ENCODE measurements at places on chromosomes 3 and 15. TPM values are rescaled to one million over a fixed set of nuclear protein-coding genes. Genes with fewer than 3 reads are reported as not detected.

DNA sequence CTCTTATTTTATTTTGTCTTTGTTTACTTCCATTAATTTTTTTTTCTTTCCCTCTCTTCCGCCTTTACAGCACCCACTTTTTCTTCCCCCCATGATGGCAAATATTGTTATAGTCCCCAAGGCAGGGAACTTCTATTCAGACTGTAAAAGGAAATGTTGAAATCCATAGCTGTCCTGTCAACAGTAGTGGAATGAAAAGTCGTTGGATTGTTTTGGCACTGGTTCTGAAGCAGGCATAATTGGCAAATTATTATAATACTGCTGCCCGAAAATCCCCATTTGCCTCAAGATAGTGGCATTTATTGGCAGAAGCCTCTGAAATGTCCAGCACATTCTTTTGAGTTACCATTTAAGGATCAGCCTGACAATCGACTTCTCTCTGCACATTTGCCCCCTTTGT is 150.6 kb downstream of the TPRG1 start:
- H3K4me3 ChIP-seq = no peak overlapping the region
- H3K27me3 ChIP-seq = no peaks in the 10 kb centered on the region
- peaks cover 12% of the 10 kb centered on the region for H3K4me1 ChIP-seq

ABHD10 gene
- total RNA-seq = 10.8 TPM

DNA sequence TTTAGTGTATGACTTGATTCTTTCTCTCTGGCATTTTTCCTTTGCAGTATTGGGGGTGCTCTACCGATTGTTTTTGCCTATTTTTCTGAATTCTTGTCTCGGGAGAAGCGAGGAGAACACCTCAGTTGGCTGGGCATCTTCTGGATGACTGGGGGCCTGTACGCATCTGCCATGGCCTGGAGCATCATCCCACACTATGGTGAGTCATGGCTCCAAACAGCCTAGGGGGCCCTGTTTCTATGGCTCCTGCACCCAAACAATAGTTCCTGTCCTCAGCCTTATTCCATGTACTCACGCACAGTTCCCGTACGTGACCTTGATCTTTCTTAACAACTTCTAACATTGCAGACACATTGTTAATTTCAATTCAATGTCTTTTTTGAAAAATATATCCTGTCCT is 152.3 kb downstream of the SV2B start:
- no peaks in the 10 kb centered on the region for H3K4me1 ChIP-seq
- peak; percentile 40 for DNase-seq
- H3K4me3 ChIP-seq = no peak overlapping the region
- H3K27ac ChIP-seq = no peak overlapping the region
- H3K36me3 ChIP-seq = no peaks in the 10 kb centered on the region

DNA sequence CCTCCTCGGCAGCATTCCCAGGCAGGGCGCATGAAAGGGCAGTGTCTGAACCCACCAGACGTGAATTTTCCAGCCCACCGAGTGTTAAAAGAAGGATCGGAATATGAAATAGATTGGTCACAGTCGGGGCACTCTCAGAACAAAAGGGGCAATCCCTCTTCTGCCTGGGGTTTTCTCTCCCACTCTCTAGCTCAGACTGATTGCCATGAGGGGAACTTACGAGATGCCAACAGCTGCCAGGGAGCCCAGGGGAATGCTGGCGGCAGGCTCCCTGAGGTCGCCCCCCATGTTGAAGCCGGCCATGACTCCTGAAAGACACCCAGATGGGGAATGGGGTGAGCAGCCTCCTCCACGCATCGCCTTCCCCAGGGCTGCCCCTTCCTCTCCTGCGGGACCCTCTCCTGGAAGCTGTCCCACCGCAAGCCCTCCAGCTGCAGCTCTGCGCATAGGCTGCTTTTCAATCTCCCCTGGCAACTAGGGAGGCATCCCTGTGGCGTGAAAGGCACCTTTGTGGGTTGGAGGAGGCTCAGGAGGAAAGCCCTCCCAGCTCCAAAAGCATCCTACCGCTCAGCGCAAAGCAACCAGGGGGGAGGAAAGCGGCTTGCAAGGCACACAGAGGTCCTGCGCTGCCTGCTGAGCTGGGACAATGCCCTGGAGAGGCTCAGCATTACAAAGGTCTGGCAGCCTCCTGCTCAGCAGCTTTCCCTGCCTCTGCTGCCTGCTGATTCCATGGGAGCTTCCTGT is 64.8 kb upstream of the HEG1 start:
- H3K36me3 ChIP-seq = no peaks in the 10 kb centered on the region
- peak overlapping the region; percentile 37 for H3K4me3 ChIP-seq
- peaks cover 28% of the 10 kb centered on the region for H3K4me1 ChIP-seq

DNA sequence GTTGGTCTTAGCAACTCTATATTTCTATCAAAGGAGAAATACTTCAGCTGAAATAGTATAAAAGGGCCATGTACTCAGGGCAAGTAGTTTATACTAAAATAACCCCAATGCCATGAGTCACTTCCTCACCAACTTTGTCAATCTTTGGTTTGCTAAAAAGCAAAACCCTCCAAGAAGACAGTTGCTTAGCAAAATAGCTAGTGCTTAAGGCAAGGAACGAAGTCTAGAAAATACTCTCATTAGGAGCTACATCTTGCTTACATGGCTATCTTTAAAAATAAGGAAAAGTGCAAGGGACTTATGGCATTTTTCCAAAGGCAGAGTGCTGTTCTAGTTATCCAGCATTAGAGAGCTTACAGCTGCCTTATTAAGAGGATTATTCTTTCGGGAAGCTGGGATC is 28.4 kb downstream of the P3H2 start:
- H3K27me3 ChIP-seq = no peaks in the 10 kb centered on the region
- no peak overlapping the region for H3K4me3 ChIP-seq
- H3K36me3 ChIP-seq = no peaks in the 10 kb centered on the region
- no peak for DNase-seq

GRCh38 chr3:180420016-180420415 is 181.9 kb upstream of the TTC14 start:
- peaks cover 5% of the 10 kb centered on the region for H3K4me1 ChIP-seq
- DNase-seq = no peak
- no peaks in the 10 kb centered on the region for H3K36me3 ChIP-seq
- H3K4me3 ChIP-seq = no peak overlapping the region
- H3K27ac ChIP-seq = no peak overlapping the region
- H3K27me3 ChIP-seq = no peaks in the 10 kb centered on the region

GRCh38 chr15:55277116-55277564 is 12.5 kb downstream of the RAB27A start:
- no peaks in the 10 kb centered on the region for H3K27me3 ChIP-seq
- no peaks in the 10 kb centered on the region for H3K36me3 ChIP-seq
- no peak for DNase-seq
- peak overlapping the region; percentile 5 for H3K27ac ChIP-seq

TMEM158 gene
- 1.2 TPM for total RNA-seq

DNA sequence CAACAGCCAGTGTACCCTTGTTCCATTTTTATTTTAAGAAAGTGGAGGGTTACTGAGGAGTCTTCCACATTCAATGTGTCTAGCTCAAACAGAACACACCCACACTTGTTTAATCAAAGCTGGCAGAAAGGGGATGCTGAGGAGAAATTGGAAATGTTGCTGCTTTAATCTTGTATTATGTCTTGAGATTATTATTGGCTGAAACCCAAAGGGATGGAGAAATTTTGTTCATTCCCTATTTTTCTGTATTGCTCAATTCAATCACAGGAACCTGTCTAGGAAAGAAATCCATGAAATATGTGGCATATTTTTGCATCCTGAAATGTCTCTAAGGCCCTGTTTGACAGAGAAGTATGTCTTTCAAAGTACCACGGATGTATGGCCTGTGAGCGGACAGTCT is 238.0 kb downstream of the MYRIP start:
- H3K27ac ChIP-seq = no peak overlapping the region
- DNase-seq = no peak
- H3K27me3 ChIP-seq = no peaks in the 10 kb centered on the region
- no peaks in the 10 kb centered on the region for H3K4me1 ChIP-seq
- H3K36me3 ChIP-seq = no peaks in the 10 kb centered on the region
- H3K4me3 ChIP-seq = no peak overlapping the region

BFSP2 gene
- not detected for total RNA-seq

DNA sequence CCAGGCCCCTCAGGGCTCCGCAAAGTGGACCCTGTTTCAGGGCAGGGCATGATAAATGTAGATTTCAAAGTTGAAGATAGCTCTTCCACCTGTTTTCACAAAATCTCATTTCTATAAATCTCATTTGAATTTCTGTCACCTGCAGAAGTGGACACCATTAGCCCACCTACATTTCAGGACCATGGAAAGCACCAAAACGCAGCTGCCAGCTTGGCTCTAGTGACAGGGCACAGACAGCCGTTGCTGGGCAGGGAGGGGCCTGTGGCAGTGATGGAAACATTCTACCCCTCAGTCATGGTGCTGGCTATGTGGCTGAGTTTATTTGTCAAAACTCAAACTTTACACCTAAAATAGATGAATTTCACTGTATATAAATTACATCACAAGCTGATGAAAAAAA is 40.4 kb downstream of the PRR23E start:
- no peak for DNase-seq
- H3K27me3 ChIP-seq = no peaks in the 10 kb centered on the region
- no peaks in the 10 kb centered on the region for H3K4me1 ChIP-seq

- H3K27ac ChIP-seq = peak overlapping the region; percentile 100
- peak overlapping the region; percentile 97 for H3K4me3 ChIP-seq
- H3K4me1 ChIP-seq = peaks cover 41% of the 10 kb centered on the region
- DNase-seq = no peak
- H3K36me3 ChIP-seq = no peaks in the 10 kb centered on the region
- H3K27me3 ChIP-seq = no peaks in the 10 kb centered on the region
These were observed 1.5 kb downstream of the ATP1B3 start for GRCh38 chr3:141877911-141878310.

C3orf20 gene
- 0.49 TPM for total RNA-seq

- no peak overlapping the region for H3K4me3 ChIP-seq
- DNase-seq = no peak
- H3K36me3 ChIP-seq = no peaks in the 10 kb centered on the region
- peaks cover 57% of the 10 kb centered on the region for H3K4me1 ChIP-seq
- peak overlapping the region; percentile 66 for H3K27ac ChIP-seq
- no peaks in the 10 kb centered on the region for H3K27me3 ChIP-seq
These were observed 60.0 kb downstream of the AAGAB start for GRCh38 chr15:67194171-67195114.

GRCh38 chr15:75680007-75680789 is 32.5 kb downstream of the CSPG4 start:
- no peak overlapping the region for H3K4me3 ChIP-seq
- H3K4me1 ChIP-seq = peaks cover 34% of the 10 kb centered on the region
- no peak for DNase-seq
- H3K27ac ChIP-seq = no peak overlapping the region
- peaks cover 4% of the 10 kb centered on the region for H3K36me3 ChIP-seq

DNA sequence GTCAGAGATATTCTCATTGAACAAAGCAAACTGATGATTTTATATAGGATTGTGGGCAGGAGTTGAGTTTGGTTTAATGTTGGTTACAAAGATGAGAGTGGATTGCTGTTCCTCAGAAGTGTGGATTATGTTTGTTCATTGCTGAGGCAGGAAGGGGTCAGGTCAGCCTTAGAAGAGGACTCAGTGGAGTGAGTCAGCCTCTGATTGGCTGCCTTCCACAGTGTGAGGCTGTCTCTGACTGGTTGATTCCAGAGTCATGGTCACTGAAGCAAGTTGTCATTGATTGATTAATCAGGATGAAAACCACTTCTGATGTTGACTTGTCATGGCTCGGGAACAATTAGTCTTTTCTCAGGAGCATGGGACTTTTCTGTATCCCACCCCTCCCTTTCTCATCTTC is 36.2 kb downstream of the KBTBD12 start:
- no peaks in the 10 kb centered on the region for H3K36me3 ChIP-seq
- DNase-seq = no peak
- no peaks in the 10 kb centered on the region for H3K4me1 ChIP-seq
- no peak overlapping the region for H3K27ac ChIP-seq

SLC22A14 gene
- 0.49 TPM for total RNA-seq

DNA sequence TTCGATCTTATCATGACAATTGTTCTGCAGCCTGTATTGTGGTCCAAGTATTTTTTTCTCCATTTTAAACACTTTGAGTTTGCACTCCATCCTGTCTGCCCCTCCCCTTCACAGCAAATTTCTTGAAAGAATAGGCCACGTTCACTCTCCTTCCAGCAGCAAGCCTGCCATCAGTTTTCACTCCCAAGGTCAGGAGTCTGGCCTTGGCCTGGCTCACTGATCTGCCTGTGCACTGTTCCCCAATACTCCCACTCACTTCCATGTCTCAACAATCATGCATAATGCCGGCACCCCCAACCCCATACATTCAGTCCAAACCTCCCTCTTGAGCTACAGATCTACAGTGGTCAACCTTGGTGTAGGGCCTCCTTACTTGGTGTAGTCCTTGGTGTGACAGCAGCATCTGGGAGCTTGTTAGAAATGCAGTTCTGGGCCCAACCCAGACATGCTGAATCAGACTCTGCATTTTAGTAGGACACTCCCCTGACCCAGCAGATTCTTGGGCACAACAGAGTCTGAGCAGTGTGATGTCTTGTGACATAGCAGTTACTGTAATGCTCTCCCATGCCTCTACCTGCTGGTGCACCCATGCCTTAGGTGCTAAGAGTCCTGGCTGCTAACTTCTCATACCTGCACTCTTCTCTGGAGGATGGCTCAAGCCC is 58.3 kb upstream of the XCR1 start:
- peaks cover 45% of the 10 kb centered on the region for H3K4me1 ChIP-seq
- no peak for DNase-seq
- H3K36me3 ChIP-seq = no peaks in the 10 kb centered on the region
